ENCODE measurements at places on chromosomes 1 and 21.

GRCh38 chr1:67339623-67340343 lies 32.1 kb downstream of the IL12RB2 start:
- no peak for DNase-seq

- no peak for DNase-seq
Measured at GRCh38 chr1:31368611-31369107, 4.2 kb downstream of the FABP3 start.

DNA sequence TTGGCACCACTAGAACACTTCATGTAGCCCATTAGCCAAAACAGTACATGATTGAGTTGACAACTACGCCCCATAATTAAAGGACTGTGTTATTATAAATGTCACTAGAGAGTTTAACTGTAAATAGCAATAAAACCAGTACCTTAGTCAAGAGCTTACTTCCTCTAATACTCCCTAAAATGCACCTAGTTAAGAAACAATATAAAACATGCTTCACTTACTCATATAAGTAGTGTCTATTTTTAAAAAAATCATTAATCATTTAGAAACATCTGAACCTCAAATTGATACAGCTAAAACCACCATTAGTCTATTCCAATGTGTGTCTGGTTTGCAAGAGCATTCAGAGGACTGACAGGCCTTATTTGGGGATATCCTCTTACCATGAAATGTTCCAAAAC lies 25.3 kb downstream of the PTP4A2 start:
- DNase-seq = no peak

- DNase-seq = no peak
Measured at GRCh38 chr1:90713741-90714509, 3.2 kb downstream of the BARHL2 start.

- DNase-seq = no peak
Measured at GRCh38 chr1:156489935-156490293, 10.7 kb downstream of the MEF2D start.

DNA sequence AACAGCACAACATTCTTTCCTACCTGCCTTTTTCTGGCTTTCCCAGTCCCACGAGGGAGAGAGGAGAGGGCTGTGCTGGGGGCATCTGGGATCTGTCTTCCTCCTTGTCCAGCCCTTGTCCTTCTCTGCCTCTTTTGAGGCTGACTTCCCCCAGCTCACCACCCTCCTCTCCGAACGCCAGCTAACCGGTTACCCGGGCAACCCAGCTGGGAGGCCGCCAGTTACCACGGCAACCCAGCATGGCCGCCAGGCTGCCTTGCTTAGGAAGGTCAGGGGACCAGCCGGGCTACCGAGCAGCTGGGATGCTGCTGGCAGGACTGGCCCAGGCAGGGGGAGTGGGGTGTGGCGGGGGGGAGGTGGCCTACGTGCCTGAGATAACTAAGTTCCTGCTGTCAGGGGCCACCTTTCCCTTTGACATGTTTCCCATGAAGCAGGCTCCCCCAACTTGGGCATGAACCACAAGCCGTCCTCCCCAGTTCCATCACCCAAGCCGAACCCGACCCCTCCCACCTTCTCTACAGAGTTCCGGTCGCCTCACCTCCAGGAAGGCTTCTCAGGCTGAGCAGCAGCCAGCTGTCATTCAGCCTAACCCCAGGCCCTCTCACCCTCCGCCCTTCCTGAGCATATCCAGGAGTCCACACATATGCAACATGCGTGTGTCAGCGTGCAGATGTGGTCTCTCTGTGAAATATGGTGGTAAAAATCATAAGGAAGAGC lies 8.7 kb downstream of the PLEKHA6 start:
- DNase-seq = peak; percentile 92

- no peak for DNase-seq
Measured at GRCh38 chr1:42529724-42530181, 66.7 kb downstream of the CCDC30 start.

GRCh38 chr1:67700692-67701410 lies 15.8 kb downstream of the GADD45A start:
- DNase-seq = no peak

DNA sequence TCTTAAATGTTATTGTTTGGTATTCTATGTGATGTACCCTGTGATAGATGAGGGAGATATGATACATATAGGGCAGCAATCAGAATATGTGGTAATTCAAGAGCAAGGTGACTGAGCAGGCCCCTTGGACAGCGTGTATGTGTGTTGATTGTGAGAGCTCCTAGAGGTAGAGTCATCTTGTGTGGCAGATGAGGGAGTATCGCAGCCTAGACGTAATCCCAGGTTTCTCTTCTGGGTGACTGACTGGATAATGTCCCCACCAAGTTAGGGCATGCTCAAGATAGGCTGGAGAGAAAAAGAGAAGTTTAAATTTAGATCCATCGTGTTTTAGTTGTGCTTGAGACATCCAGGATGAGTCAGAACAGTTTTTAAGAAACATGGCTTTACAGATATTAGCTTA lies 185.3 kb downstream of the ZP4 start:
- no peak for DNase-seq

DNA sequence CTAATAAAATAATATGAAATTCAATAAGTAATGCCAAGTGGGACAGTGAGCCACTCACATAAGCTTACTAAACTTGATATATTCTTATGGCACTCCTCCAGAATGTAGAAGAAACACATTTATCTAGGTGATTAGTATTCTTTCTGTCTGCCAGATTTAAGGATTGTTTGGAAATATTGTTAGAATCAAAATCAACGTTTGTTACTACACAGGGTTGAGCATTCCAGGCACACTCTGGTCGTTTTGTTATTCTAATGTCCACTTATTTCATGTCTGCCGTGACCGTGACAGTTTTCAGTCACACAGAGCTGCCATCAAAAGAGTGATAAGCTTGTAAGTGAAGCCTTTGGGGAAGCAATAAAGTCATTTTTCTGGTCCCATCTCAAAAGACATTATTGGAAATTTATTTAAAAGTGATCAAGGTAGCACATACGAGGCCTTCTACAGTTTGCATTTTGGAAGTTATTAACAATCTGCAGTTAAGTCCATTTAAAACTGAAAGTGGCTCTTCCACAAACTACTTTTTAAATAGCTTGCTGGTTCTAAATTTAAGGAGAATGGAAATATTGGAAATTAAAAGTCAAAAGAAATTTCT lies 38.0 kb downstream of the NFIA start:
- no peak for DNase-seq

GRCh38 chr1:9717193-9718005 lies 65.9 kb downstream of the PIK3CD start:
- DNase-seq = peak; percentile 67

- no peak for DNase-seq
Measured at GRCh38 chr1:26049531-26050247, 3.8 kb upstream of the SLC30A2 start.

DNA sequence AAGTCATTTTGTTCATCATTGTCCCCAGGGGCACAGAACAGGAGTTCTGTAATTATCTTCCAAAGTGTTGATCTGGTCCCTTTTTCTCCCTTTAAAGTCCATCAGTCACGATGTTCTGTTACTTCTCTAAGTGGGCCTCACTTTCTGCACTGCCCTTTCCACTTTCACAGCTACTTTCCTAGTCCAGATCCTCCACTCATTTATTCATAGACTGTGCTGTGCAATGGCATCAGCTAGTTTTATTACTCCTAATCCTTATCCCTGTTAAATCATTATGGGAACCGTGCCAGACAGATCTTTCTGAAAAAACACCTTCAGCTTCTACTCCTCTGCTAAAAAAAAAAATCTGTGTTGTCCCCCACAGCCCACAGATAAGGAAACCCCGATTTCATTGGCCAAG lies 64.0 kb upstream of the BCL10 start:
- no peak for DNase-seq

- DNase-seq = no peak
Measured at GRCh38 chr1:233518344-233518743, 95.6 kb upstream of the KCNK1 start.

GRCh38 chr1:63833363-63834119 lies 59.7 kb downstream of the ROR1 start:
- no peak for DNase-seq

DNA sequence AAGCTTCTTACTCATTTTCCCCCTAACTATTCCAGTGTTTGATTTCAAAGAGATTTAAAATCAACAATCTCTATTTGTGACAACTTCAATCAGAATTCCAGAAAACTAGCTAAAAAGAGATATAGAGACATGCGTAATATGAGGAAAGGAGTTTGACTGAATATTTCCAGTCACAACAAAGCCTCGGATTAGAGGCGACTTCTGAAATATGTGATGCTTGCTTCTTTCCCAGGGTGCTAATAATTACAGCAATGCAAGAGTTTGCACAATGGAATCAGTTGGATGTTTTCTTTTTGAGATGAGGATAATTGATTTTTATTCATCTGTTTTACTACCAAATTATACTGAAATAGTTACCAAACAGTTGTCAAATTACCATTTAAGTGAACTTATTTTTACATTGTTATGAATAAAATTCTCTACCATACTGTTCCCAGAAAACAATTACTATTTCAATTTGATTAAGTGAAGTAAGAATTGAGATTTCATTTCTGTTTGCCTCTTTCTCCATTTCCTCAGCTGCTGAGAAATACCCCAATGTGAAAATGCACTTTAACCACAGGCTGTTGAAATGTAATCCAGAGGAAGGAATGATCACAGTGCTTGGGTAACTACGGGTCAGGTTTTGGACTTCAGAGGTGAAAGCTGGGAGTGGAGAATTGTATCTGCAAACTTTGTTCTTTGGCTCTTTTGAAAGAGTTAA lies 28.1 kb downstream of the KMO start:
- no peak for DNase-seq

DNA sequence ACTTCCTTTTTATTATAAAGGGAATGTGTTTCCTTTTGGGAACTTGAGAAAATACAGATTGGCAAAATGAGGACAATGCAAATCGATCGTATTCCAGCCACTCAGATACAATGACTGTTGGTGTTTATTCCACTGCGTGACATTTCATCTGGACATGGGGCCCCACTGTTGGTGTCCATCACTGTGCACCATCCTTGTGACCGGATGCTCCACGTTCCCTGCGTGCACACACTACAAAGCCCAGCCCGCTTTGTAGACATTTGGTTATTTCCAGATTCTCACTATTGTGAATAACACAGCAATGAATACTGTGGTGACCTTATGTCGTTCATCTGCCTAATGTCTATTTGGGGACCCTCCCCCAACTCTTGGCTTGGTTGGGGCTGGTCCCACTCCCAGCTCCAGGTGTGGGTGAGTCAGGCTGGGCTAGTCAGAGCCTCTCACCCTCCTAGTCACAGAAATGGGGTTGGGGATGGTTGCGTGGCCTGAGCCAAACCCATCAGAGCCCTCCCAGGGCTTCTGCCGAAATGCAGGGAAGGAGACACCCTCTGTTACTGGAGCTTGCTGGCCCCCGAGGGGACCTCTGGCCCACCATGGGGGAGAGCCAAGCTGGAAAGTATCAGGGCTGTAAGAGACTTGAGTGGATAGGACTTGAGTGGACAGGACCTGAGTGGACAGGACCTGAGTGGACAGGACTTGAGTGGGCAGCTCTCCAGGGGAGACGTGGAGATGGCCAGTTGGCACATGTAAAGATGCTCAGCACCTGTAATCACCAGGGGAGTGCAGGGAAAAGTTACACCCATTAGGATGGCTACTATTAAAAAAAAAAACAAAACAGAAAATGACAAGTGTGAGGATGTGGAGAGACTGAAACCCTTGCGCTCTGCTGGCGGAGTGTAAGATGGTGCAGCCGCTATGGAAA lies 57.1 kb upstream of the ADARB1 start:
- peak; percentile 46 for DNase-seq

DNA sequence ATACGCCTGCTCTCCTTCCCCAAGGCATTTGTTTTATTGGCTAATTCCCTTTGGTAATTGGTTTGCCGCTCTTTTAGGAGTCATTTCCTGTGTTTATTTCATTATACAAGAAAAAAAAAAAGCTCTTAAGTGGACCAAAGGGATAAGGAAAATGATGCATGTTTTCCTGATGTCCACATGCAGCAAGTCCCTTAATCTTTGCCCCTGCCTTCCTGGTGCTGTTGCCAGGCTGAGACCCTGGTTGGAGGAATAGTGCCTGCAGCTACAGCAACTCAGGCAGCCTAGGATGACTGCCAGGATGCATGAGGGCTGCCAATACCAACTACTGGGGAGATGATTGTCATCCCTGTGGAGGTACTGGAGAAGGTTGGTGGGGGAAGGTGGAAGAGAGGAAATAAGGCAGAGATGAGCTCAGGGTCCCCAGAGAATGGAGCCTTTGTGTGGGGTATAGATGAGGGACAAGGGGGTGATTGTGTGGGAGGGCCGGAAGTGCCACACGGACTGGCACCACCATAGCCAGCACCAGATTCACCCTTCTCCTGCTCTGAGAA lies 6.1 kb upstream of the GATAD2B start:
- DNase-seq = no peak

- no peak for DNase-seq
Measured at GRCh38 chr21:44734026-44734745, 22.8 kb upstream of the TSPEAR start.

- DNase-seq = no peak
Measured at GRCh38 chr1:44316231-44316759, 38.8 kb downstream of the ERI3 start.

- no peak for DNase-seq
Measured at GRCh38 chr1:182391028-182391361, 595 bp downstream of the GLUL start.

GRCh38 chr1:206809504-206810084 lies 37.3 kb upstream of the IL10 start:
- no peak for DNase-seq

- peak; percentile 27 for DNase-seq
Measured at GRCh38 chr1:156833603-156834002, 17.0 kb upstream of the SH2D2A start.

DNA sequence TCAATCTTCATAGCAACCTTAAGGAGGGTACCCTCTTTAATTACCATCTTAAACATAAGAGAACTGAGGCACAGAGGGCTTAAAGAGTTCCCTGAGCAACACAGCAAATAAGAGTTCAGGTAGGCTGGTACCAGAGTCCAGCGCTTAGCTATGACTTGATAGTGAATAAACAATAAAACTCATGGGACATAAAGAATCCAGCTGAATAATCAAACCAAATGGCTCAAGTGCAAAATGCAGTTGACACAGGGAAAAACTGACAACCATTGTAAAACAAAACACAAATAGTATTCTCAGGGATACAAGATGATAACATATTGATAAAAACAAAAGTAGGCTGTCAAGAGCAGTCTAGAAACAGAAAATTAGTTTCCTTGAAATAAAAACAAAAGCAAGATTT lies 176.9 kb upstream of the HMGB4 start:
- no peak for DNase-seq

GRCh38 chr1:163561580-163562295 lies 240.0 kb downstream of the NUF2 start:
- DNase-seq = no peak
